ENCODE measurements at places on chromosomes 12 and 14.

- DNase-seq: no peak
These were observed 2.1 kb upstream of the EIF4B start for GRCh38 chr12:53004178-53004577.

DNA sequence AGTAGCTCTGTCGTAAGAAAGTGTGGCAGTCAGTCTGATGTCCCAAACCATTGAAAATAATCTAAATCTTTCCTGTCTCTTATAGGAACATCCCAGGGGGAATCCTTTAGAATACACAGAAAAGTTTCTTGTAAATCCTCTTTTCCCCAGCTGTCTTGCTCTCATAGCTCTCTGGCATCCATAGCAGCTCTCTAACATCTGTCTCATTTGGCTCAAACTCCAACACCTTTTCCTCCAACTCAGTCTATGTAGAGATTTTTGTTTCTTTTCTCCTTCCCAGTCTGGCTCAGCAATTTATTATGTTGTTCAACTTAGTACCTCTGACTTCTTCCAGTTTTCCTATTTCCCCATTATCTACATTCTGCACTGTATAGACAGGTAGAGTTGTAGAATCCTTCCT, 84.4 kb upstream of the NEDD1 start:
- DNase-seq: no peak

DNA sequence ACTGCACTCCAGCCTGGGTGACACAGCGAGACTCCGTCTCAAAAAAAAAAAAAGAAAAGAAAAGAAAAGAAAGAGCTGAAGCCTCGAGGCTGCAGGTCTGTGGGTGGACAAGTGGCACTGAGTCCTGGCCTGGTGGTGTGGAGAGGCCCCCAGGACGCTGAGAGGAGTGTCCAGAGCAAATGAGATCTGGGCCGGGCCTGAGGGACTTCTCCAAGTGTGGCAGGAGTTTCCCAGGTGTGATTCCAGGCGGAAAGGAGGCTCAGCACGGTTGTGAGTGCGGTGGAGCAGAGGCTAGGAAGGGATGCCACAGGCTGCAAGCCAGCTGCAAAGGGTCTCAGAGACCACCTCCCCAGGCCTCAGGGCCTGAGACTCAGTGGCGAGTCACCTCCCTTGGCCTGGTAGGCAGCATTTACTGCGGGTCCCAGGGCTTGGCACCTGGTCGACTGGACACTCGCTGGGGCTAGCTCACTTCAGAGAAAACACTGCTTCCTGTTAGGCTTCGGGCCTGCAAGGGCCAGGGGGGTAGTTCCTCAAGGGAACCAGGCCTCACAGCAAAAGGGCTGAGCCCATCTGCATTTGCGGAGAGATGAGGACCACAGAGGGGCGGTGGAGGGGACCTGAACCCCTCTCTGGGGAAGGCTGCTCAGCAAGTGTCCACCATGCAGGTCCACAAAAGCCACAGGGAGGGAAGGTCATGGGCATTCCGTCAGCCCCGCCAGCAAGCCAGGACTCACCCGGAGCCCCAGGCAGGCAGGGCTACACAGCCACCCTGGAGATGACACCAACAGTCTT, 11.7 kb downstream of the TTC7B start:
- DNase-seq: no peak

GRCh38 chr12:108825201-108825950, 32.0 kb downstream of the SSH1 start:
- DNase-seq: peak; percentile 25

GRCh38 chr12:131828671-131829355, 620 bp downstream of the MMP17 start:
- no peak for DNase-seq

GRCh38 chr12:46402941-46403718, 30.6 kb upstream of the SLC38A2 start:
- DNase-seq: no peak

- no peak for DNase-seq
These were observed 72.3 kb downstream of the SRGAP1 start for GRCh38 chr12:63916561-63917476.

DNA sequence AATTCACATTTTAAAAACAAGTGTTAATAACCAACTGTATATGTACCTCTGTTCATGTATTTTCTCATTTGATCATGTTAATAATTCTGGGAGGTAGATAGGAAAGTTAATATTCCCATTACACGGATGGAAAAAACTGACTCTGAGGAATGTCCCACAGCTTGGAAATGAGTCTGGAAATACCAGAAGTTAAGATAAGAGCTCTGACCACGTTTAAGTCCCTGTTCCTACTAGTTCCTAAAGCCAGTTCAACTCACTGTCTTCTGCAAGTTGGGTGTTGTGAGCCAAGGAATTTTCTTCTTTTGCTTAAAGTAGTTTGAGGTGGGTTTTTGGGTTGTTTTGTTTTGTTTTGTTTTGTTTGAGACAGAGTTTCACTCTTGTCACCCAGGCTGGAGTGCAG, 104.5 kb downstream of the TMEM30B start:
- DNase-seq: no peak

- no peak for DNase-seq
These were observed 6.3 kb downstream of the RFLNA start for GRCh38 chr12:124301084-124301654.

- no peak for DNase-seq
These were observed 21.2 kb downstream of the MAX start for GRCh38 chr14:65080960-65081747.

DNA sequence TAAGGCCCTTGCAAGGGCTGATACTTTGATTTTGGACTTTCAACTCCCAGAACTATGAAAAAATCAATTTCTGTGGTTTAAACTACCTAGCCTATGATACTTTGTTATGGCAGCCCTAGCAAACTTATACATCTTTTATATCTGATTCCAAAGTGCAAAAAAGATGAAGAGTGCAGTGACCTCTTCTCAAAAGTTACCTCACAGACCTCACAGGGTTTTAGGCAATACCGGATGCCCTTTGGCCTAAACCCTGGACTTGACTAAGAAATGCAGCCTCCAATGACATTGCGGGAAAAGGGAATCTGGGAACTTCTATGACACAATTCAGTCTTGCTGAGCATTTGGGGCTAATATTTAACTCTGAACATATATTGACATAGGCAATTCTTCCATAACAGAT, 63.3 kb downstream of the IGF1 start:
- no peak for DNase-seq

DNA sequence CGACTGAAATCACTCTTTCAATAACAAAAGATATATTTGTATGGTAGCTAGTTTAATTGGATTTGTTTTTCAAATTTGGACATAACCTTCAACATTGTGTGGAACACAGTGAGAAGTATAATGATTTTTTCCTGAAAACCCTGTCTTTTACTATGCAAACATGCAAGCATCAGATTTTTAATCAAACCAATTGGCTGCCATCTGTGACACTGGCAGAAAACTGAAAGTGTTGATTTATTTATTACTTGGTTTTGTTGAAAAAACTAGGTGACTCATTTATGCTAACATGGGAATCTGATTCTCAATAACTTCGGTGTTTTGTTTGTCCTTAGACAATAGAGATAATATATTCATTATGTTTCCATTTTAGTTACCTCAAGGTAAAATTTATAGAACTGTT, 82.0 kb downstream of the NTS start:
- DNase-seq: no peak

- DNase-seq: no peak
These were observed 21.0 kb upstream of the ANP32D start for GRCh38 chr12:48451372-48451771.

GRCh38 chr12:109888179-109889020, 8.1 kb upstream of the GLTP start:
- DNase-seq: no peak

GRCh38 chr14:103427485-103428443, 42.5 kb downstream of the MARK3 start:
- DNase-seq: no peak

- no peak for DNase-seq
These were observed 55.6 kb downstream of the HMGA2 start for GRCh38 chr12:65879878-65880277.

DNA sequence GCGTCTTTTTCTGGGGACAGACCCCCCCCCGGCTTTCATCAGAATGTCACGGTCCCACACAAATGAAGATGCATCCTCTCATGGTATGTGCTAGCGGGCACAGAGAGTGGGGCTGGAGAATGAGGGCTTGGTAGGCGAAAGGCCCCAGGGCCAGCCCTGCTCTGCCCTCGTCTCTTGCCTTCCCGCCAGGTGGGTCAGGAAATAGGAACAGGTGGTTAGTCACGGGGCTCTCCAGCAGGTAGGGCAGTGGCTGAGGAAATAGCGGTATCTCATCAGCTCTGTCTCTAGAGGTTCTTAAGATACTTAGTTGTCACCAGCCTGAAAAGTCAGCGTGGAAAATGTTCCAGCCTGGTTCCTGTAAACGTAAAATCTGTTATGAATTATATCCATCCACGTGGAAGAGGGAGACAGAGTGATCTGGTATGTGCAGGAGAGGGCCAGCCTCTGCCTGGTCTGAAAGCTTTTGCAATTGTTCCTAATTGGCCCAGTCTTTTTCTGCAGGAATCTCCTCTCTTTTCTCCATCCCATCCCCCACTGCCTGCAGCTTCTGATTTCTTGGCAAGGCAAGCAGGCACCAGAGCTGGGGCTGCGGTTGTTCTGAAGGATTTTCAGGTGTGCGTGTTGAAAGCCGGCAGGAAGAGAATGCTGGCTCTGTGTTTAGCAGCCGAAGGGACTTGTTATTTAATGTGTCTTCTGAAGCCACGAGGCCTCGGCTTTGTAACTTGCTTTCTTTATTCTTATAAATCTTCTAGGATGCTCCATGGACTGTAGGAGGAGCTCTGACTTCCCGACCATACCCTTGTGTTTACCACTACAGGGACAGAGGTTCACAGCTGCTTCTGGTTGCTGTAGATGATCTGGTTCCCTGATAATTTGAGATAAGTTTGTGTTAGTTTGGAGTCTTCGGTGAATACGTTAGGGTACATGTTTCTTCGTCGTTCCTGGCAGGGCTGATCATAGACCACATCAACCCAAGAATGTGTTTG, 131.1 kb downstream of the CACNA1C start:
- DNase-seq: peak; percentile 61

GRCh38 chr12:131640525-131640924, 70.4 kb upstream of the SFSWAP start:
- DNase-seq: no peak

- no peak for DNase-seq
These were observed 61.7 kb upstream of the RFLNA start for GRCh38 chr12:124233041-124233796.

GRCh38 chr12:54173906-54174471, 14.8 kb downstream of the SMUG1 start:
- DNase-seq: peak; percentile 17
